CD4-positive, alpha-beta T cell treated with Interleukin-10 for 1 hour (primary cell): ENCODE measurements at places on chromosomes 16 and 17.
A peak's percentile ranks its signal among the peaks of the same experiment; 100 is the strongest.

DNA sequence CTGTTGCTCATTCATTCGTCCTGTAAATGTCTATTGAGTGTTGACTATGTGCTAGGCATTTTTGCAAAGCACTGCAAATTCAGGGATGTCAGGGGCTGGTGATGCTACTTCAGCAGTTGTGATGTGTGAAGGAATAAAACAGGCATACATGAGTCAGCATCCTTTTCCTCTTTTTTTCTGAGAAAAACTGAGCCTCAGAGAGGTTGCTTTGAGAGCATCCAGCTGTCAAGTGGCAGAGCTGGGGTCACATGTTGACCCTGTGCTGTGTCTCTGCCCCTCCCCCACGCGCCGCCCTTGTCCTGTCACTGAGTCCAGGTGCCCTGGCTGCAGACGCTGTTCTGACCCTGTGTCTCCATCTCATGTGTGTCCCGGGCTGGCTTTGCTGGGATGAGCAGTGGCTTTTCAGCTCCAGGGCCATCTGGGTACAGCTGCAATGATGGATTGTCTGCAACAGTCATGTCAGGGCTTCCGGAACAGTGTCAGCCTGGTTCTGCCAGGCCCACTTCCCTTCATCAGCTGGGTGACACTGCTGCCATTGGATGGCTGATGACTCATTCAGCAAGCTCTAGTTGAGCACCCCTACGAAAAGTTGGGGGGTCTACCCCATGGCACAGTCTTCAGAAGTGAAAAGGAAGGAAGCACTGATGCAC is 14.9 kb downstream of the SEC14L5 start:
- no peak for DNase-seq

DNA sequence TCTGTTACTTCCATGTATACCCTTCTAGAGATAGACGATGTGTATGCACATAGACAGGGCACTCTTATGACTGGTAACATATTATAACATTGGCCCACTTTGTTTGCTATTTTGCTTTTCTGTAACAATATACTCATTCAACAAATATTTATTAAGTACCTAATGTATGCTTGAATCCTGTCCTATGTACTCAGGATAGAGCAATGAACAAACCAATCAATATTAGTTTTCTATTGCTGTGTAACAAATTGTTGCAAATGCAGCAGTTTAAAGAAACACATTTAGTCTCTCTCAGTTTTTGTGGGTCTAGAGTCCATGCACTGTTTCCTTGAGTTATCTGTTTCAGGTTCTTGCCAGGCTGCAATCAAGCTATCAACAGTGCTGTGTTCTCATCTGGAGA is 29.7 kb upstream of the TENT4B start:
- no peak for DNase-seq

DNA sequence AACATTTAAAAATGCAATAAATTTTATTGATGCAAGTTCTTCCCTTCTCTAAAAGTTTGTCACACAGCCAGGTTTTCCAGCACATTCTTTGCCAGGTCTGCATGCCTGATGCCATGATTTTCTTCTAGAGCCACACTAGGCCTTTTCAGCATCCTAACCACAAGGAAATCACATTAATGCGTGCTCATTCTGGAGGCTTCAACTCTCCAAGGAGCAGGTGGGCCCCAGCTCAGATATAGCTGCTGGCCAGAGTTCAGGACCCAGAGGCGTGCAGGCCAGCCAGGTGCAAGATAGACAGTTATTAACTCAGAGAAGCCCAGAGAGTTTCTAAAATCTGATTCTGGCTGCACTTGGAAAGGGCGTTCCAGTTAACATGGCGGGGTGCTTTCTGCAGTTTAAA is 124.5 kb upstream of the MAF start:
- DNase-seq, result no peak

DNA sequence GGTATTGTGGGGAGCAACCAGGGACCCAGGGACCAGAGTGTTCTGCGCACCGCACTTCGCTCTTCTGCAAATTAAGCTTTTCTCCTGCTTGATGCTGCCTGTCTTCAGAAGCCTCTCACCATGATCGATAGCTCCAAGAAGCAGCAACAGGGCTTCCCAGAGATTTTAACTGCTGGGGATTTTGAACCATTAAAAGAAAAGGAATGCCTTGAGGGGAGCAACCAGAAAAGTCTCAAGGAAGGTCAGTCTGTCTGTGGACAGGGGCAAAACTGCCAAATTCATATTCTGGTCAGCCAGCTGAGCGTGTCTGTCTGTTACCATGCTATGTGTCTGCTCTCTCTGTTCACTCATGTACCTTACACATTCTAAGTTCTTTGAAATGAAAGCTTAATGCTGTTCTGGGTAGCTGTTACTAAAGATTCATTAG is 115.7 kb downstream of the MRTFB start:
- DNase-seq, result no peak

DNA sequence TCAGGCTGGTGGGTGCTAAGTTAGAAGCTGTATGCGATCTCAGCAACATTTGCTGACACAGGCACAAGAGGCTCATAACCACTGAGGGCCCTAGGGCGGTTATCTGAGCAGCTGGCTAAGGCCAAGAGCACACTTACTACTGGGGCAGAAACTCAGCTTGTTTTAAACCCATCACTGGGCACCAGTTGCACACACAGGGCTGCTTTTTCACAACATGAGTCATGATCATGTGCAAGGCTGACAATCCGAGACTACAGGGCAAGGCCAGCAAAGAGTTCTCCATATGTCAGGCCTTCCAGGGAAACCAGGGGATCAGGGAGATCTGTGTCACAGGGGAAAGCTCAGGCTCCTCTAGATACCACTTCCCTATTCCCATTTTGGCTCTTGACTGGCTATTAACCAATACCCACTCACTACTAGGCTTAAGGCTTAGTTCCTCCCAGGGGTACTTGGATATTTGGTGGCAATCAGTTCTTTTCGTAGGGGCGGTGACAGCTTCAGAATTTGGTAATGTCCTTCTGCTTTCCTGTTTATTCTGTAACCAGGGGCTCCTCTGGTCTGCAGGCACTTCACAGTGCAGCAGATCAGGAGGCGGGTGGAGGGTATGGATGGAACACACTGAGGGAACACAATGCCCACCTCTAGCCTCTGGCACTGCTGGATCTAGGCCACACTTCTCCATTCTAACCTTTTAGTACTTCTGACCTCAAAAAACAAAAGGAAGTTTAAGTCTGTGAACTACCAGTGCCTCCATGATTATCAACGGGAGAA is 44.9 kb upstream of the ERN1 start:
- DNase-seq, result peak; percentile 11

DNA sequence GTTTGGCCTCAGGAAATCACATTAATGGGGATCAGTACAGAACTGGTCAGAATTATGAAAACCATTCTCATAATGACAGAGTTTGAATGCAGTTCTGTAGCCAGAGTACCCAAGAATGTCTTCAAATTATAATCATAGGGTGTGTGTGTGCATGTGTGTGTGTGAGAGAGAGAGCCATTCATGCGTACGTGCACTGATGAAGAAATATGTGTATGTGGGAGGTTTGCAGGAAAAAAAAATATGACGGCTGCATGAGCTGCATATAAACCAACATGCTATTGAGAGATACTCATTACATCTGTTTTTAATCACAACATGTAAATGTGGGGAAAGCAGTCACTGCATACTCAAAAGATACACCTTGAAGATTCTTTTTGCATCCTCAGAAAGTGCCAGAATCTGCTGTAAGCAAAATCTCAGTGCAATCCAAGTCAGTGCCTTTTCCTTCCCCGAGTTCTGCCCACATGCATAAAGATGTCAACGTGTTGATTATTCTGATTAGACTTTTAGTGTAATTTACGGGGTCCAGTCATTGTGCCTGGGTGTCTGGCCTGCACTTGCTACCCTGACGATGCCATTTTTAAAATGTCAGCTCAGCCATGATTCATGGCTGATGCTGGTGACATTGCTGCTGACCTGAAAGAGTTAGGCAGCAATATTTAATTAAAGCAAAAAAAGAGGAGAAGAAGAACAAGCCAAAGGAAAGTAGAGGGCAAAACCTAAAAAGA is 378.7 kb upstream of the ZFHX3 start:
- no peak for DNase-seq

GRCh38 chr17:10779609-10780008 is 24.3 kb downstream of the TMEM238L start:
- no peak for DNase-seq

DNA sequence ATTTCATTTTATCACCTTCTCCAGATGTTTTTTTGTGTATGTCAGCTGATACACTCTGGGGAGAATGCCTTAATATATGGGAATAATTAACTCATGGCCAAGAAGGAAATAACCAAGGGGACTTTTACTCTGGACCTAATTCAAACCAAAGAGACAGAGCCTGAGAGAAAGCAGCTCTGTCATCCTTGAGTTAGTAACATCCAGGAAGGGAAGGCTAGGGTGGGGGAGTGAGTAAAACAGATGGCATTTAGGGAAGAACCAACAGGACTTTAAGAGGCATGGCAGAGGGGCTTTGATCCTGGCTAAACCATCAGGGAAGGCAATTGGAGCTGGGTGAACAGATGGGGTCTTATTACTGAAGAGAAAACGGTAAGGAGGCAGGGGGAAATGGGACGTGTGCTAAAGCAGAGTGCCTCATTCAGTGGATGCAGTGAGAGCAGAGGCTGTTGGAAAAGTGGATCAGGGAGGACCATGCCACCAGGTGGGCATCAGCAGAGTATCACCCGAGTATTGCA is 2.5 kb upstream of the SMPD3 start:
- DNase-seq, result no peak

DNA sequence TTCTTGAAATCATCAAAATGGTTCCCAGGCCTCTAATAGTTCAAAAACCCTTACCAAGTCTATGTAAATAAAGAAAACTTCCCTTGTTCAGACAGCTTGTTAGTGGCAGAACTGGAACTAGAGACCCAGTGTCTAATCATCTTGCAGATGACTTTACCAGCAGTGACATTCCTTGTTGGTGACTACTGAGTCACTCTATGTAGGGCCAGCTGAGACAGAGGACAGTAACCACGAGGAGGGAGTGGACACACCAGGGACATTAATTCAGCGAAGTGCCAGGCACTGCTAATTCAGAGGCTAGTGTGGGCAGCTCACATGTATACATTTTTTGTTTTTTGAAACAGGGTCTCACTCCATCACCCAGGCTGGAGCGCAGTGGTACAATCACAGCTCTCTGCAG is 6.1 kb upstream of the HEATR3 start:
- DNase-seq, result no peak

DNA sequence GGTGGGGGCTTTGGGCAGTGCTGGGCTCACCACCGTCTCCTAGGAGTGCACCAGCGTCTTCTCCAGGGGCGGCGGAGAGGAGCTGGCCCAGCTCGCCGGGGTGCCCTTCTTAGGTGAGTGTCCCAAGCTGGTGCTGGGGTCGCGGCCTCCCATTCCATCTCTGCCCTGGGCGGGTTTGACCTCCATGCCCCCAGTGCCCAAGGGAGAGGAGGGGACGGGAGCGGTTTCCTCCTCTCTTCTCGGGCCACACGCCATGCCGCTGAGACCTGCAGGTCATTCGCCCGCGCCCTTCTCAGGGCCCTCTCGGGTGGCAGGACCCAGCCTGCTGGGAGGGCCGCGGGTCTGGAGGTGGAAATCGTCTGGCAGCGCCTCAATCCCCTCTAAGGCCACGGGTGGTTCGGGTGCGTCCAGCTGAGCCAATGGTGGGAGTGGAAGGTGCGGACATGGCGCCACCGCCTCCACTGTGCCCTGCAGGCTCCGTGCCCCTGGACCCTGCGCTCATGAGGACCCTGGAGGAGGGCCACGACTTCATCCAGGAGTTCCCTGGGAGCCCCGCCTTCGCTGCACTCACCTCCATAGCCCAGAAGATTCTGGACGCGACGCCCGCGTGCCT is 5.3 kb downstream of the IGFALS start:
- DNase-seq, result no peak

DNA sequence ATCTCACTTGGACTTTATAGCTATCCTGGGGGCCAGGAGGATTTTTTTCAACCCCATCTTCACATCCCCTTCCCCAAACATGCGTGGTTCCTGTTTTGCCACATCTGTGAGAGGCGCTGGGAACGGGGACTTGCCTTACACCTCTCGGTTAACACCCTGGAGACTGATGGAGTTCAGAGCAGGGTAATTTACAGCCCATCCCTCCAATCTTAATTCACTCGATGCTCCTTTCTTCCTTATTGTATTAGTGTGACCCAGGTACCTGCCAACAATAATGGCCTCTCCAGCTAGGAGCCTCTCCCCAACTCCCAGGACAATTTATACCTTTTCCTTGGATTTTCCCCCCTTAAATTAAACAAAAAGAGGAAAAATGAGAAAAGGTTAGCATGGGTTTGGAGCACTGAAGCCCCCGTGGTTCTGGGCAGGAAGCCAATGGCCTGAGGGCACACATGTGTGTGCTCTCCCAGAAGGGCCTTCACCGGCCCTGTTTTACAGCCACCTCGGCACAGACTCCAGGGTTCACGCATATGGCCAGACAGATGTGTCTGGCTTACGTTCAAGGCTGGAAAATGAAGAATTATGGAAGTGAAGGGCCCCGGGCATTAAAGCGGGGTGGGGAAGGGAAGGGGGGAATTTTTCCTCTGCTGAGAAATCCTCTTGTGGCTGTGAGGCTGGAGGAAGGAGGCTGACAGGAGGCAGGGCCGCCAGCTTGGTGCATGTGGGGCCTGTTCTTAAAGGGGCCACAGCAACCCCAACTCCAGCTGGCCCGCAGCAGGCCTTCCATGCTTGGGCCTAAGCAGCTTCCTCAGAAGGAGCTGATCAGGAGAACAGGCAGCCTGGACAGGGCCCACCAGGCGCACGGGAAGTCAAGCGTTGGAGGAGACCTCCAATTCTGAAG is 21.4 kb downstream of the HIC1 start:
- no peak for DNase-seq

GRCh38 chr16:19757762-19758595 is 39.9 kb downstream of the IQCK start:
- DNase-seq, result no peak

DNA sequence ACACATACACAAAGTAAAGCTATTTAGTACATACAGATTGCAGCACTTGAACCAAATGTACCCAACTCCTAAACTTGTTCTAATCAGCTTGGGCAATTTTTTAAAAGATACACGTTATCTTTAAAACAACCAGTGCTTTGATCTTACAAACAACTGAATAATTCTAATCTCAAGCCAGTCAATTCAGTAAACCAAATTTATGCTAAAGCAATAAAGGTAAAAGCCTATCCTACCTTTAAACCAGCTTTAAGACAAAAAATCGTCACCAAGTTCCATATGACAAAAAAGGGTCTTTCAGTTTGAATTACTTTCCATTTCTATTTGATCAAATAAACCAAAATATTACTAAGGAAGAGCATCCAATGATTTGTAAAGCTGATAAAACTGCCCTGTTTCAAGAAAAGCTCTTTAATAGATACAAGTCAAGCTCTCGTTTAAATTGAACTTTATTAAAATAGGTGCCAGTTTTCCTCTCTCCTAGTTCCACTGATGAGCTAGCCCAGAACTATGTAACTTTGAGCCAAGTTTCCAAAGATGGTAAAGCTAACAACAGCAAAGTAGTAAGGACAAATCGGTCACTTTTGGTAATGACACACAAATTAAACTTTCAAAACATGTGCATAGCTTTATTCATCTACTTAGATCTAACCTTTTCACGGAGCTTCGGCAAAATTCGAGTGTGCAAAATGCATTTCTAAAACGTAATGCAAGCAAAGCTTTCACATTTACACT is 10.2 kb downstream of the CRYBA1 start:
- no peak for DNase-seq

- DNase-seq, result no peak
Measured at GRCh38 chr17:34930283-34930682, 31.0 kb downstream of the CCT6B start.
